ENCODE measurements at places on chromosomes 2 and 18.

GRCh38 chr2:46416739-46417403, 62.5 kb upstream of the TMEM247 start:
- no peak for DNase-seq

DNA sequence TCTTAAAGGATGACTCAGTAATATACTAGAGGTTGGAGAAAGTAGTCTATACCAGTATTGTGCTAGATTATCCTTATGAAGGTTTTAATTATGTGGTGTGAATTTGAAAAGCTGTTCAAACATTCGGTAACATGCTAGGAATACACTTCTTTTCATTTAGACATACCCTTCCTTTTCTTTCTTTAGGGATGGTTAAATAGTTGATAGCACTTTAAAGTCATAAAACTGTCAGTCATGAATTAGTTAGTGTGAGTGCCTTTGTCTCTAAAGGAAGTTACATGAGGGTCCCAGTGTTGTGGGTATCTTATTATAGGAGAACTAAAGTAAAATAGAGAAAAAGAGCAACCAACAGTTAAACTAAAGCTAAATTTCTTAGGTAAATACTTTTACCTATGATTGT, 149.3 kb downstream of the CSRNP3 start:
- no peak for DNase-seq

GRCh38 chr18:46291149-46291548, 187.0 kb downstream of the HAUS1 start:
- no peak for DNase-seq

DNA sequence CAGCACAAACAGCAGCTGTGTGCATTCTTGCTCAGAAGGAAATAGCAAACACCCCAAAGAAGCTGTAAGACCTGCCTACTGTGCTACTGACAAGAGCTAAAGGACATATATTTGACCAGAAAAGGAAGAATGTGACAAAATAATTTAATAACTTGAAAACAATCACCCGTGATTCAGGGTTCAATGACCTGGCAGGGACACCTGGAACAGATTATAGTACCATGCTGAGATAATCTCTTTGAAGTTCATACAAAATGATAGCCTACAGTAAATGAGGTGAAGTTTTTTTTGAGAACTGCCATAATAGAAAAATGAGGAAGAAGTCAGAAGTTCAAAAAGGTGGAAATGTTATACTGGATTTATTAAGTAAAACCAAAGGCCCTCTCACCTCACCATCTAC, 324.8 kb upstream of the GULP1 start:
- DNase-seq = no peak

DNA sequence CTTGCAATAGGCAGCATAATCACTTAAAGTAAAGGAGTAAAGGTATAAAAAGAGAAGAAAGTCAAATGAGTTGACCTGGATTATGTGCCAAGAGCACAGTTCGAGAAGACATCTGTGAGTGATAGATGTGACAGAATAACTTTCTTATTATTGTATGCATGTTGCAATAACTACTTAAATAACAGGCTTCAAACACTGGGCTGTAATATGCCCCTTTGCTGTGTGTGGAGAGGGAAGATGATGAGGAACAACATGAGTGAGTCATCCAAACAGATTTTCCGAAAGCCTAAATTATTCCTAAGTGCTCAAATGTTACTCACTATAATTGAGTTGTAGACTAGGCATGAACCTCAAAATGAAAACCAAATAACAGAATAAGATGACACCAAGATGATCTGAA, 328.1 kb downstream of the EXOC6B start:
- DNase-seq = no peak

DNA sequence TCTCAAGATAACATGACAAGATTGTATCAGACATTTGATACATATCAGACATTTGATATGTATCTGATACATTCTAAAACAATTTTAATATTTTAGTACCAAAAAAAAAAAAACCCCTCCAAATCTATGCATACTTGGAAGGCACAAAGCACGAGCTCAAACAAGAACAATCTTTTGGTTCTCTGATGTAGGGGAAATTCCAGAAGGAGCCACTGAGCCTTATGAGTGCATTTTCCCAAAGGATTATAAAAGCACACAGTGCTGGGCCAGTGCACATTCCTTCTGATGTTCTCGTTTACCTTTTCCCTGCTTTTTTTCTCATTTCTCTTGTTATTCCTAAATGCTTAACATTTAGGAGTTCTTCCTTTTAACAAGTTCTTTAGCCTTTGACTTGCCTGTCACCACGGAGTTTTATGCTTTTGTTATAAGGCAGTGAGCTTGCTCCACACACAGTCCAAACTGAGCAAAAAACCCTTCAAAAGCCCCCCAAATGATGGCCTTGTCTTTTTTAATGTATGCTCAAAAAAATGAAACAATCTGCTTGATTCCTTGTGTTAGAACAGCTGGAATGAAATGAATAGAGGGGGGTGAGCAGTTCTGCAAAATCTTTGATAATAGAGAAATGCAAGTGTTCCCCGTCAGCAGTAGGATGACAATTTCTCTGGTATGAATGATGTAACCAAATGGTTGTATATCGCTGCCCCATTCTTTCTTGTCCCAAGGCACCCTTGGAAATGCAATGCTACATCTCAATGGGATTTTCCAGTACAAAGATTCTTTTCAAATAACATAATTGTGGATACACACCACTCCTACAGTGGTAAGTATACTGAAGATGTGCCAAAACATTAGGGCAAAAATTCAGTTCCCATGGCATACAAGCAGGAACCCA, 597.2 kb upstream of the ZEB2 start:
- no peak for DNase-seq

DNA sequence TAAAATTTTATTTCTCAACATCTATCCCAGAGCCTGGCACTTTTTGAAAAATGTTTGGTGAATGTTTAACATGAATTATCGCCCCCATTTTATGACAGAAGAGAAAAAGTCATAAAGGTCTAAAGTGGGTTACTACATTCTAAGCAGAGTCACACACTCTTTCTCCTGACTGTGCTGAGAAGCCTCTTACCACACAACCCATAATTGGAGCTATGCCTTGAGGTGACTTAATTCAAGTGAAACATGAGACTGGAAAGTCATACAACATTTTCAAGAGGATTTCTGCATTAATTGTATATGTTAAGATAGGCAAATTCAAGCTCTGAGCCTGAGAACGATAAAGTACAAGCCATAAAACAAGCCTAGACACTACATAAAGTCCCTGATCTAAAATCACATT, 3.1 kb upstream of the DSEL start:
- peak; percentile 35 for DNase-seq

- no peak for DNase-seq
Measured at GRCh38 chr2:224444021-224444420, 42.1 kb upstream of the FAM124B start.

DNA sequence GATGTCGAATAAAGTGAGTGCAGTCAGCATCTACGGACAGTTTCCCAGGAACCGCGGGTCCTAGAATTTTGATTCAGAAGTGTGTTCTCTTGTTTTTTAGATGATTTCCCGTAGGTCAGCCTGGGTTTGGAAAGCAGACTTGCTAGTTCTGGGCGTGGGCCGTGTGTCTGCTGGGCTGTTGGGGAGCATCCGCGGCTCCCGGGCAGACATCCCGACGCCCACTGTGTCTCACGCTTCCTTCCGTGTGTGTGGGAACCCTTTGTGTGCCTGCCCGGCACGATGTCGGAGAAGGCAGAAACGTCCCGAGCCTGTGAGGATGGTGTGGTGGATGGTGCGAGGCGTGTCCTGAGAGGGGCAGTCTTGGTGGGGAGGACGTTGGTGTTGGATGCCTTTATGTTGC, 18.4 kb downstream of the CTDP1 start:
- DNase-seq = no peak

- DNase-seq = no peak
Measured at GRCh38 chr2:178933493-178933892, 116.4 kb downstream of the CCDC141 start.

- no peak for DNase-seq
Measured at GRCh38 chr18:44374966-44375365, 305.7 kb upstream of the SETBP1 start.

- no peak for DNase-seq
Measured at GRCh38 chr18:45680066-45680690, 43.8 kb upstream of the SLC14A1 start.

- DNase-seq = no peak
Measured at GRCh38 chr18:3455090-3455635, 5.2 kb downstream of the TGIF1 start.

- no peak for DNase-seq
Measured at GRCh38 chr18:27780061-27780745, 396.7 kb downstream of the CDH2 start.

DNA sequence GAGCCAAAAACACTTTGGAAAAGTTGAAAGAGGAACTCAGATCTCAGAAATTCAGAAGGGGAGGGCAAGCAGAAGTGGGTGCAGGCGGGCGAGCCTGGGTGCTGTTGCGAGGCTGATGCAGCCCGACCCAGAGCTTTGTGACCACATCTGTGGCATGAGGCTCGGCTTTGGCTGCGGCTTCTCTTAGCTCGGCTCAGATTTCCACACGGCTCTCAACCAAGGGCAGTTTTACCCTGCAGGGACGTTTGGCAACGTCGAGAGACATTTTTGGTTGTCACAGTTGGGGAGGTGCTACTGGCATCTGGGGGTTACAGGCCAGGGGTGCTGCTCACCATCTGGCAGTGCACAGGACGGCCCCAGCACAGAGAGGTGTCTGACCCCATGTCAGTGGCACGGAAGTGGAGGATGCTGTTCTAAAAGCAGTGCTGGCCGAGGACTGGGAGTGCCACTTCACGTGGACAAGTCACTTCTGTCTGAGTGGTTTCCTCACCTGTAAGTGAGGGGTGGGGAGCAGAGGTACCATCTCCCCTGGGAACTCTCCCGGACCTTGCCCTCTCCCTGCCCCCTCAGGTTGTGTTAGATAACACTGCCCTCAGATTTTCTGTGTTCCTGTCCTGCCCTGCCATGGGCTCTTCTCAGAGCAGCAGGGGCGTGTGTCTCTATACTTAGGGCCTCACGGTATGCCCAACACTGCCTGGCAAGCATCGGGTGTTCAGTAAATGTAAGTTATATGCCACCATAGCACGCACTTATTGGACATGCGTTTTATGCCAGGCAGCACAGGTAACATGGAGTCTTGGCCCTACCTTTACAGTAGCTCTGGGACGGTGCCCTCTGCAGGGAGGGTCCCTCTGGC, 48.7 kb upstream of the FAHD2A start:
- DNase-seq = no peak

DNA sequence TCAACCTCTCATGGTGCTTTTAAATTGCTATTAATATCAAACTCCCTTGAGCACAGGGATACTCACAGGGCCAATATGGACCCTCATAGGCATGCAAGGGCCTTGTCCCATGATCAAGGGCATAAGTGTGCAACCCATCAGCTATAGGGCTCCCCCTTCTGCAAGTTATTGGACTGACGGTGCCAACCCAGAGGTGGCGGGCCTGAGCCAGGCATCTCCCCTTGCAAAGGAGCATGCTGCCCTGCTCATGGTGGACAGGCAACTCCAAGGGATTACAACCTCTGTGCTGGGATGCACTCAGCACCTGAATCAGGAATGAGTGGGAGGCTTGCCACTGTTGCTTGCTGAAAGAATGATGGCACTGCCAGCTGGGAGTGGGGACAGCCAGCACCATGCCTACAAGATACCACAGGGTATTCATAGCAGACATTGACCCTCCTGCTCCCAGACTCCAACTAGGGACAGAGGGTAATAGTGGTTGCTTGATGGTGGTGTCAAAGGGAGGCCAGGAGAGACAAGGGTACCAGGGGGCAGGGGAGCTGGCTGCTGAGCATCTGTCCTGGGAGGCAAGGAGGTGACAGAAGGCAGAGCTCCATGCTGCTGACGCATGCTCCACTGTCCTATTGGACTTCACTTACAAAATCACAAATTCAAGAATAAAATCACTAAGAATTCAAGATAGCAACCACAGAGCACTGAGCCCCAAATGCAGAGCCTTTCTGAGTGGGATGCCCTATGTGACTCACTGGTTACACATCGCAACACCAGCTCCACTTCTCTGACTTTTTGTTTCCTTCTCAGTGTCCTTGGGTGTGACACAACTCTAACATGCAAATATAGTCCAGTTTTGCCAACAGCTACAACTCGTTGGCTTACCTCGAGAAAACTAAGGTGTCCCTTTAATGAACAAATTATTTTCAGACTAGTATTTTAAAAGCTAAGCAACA, 157.1 kb upstream of the CCDC150 start:
- peak; percentile 77 for DNase-seq

- DNase-seq = no peak
Measured at GRCh38 chr2:2542316-2542715, 211.2 kb upstream of the MYT1L start.

DNA sequence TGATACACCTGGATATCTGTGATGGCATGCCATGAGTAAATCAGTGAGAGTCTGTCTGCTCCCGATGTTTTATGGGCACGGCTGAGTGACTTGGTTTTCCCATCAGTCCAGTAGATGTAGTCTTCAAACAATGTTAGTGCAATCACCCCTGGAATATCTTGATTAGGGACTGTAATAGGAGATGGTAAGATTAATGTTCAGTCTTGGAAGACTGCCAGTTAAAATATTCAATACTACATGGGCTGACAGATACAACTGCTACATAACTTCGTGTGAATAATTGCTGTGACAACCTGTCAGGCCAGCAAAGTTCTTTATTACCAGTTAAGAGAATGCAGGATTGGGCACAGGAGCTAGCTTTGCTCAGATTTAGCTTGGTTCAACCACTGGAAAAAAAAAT, 1673.3 kb downstream of the LRP1B start:
- DNase-seq = no peak

DNA sequence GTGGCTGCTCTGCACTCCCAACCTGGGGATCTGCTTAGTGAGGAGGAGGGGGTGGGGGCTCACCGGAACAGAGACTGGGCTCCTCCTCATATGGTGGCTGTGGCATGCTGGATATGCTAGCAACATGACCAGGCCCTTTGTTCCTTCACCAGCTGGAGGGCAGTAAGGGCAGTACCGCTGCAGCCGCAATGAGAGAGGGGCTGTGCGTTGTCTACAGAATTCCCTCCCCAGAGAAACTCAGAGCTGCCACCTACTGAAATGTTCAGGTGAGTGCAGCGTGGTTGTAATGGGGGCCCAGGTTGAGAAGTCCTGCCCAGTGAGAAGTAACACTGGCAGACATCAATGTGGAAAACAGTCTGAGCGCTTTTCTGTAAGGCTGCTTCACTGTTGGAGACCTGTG, 1211.9 kb upstream of the NXPH2 start:
- no peak for DNase-seq

GRCh38 chr2:8310557-8311455, 371.1 kb upstream of the ID2 start:
- DNase-seq = no peak

DNA sequence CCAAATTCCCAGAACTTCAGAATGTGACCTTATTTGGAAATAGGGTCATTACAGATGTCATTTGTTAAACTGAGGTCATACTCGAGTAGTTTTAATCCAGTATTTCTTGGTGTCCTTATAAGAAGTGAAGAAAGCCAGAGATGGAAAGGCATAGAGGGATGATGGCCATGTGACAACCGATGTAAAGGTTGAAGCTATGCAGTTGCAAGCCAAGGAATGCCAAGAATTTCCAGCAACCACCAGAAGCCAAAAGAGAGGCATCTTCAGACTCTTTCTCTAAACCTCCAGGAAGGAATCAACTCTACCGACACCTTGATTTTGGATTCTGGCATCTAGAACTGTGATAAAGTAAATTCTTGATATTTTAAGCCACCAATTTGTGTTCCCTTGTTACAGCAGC, 242.2 kb downstream of the CDH20 start:
- DNase-seq = no peak
